LHCN-M2 (cell line): ENCODE measurements at places on chromosomes 6 and 20. TPM values are rescaled to one million over a fixed set of nuclear protein-coding genes. Genes with fewer than 3 reads are reported as not detected.

GRCh38 chr6:161493576-161494118, 219.8 kb upstream of the AGPAT4 start:
- DNase-seq, result no peak

- DNase-seq, result no peak
Observed at GRCh38 chr20:62548471-62548870, 72.7 kb upstream of the GATA5 start.

DNA sequence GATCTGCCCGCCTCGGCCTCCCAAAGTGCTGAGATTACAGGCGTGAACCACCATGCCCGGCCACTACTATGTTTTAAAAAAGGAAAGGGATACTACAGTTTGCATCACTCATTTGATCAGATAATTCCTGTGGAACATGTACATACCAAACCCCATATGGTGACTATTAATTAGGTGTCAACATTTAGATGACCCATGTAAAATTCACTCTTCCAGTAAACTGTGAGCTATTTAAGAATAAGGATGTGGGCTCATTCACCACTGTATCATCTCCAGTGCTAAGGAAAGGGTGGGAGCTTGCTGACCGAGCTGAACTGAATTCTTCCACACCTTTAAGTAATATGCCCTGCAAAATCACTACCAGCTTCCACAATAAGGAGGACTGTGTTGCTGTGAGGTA, 127.5 kb downstream of the BTBD9 start:
- DNase-seq, result no peak

DNA sequence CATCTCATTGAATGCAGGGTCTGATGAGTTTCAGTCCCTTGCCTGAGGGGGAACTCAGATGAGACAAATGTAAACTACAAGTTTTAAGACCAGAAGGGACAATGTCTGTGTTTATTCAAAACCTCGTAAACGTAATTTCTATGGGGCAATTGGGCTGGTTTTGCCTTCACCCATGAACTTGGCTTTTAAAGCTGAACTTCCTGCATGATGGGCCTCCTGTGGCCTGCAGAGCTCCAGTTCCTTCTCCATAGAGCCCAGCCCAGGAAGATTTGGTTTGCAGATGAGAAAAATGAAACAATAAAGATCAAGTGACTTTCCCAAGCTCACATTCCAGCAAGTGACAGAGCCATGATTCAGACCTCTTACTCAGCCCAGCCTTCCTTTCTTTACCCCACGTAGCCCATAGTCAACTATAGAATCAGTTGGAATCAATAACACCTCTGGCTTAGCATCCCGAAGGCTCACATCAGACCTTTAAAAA, 612.3 kb downstream of the UTRN start:
- DNase-seq, result peak; percentile 96

GRCh38 chr20:35539756-35540212, 2.1 kb upstream of the ERGIC3 start:
- DNase-seq, result no peak

- peak; percentile 38 for DNase-seq
Observed at GRCh38 chr6:111828809-111829208, 44.4 kb downstream of the FYN start.

Gene POLR3F
- total RNA-seq, result 14.8 and 15.4 TPM in 2 replicates

Gene DST
- 210 and 230 TPM in 2 replicates for total RNA-seq

Gene RPS6KA2
- total RNA-seq, result 32.4 and 43.7 TPM in 2 replicates

Gene GHRH
- not detected in 2 replicates for total RNA-seq

DNA sequence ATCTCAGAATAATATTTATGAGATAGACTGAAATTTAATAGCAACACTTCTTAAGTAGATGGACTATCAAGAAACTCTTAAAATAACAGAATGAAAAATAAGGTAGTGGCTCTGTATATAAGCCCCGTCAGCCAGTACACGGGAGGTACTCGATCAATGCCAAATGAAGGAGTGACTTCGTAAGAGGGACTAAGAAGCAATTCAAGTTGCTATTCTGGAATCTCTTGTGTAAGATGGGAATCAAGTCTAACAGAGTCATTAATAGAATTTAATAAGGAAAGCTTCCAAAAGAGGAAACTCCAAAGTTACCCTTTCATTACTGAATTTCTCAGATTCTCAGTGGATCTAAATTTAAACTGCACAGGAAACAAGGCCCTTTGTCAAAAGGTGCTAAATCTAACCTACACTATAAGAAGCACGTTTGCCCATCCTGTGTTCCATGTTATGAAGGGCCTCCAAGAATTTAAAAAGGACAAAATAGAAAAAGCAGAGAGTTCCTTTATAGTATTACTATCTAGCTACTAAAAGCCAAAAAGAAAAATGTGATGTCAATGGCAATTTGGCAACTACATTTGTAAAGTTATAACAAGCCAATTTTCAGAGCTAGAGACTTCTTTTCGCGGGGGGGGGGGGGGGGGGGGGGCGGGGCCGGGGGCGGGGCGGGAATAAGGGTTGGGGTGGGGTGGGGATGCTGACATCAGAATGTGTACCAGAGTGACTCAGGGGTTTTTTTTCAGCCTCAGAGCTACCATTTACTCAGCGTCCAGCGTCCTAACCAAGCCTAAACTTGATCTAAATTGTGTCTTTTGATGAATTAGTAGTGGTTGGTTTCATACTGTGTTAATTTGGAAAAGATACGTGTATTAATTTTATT, 200.6 kb downstream of the GMPR start:
- peak; percentile 58 for DNase-seq

DNA sequence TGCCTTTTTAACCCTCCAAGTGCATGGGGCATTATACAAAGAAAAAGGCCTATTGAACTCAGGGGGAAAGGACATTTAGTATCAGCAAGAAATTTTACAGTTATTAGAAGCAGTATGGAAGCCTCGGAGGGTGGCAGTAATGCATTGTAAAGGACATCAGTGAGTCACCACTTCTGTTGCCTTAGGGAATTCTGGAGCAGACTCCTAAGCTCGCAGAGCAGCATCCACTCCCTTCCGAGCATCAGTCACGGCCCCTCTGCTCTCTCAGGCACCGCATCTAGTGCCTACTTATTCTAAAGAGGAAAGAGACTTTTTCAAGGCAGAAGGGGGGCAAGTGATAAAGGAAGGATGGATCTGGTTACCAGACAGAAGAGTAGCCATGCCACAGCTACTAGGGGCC, 296.5 kb downstream of the RNGTT start:
- DNase-seq, result no peak

Gene SPATA25
- 0.69 and 4.1 TPM in 2 replicates for total RNA-seq

- DNase-seq, result no peak
Observed at GRCh38 chr6:89669002-89669401, 30.5 kb upstream of the LYRM2 start.

GRCh38 chr6:40720375-40720748, 133.2 kb upstream of the LRFN2 start:
- DNase-seq, result no peak

DNA sequence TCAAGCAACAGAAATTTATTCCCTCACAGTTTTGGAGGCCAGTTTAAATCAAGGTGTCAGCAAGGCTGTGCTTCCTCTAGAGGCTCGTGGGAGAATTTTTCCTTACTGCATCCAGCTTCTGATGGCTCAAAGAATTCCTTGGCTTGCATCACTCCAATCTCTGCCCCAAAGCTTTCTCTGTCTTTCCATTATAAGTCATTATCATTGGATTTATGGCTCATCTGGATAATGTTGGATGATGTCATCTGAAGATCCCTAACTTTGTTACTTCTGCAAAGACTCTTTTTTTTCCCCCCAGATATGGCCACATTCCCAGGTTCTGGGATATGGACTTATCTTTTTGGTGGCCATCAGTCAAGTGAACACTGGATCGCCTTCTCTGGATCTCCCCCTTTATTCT, 146.3 kb upstream of the B3GAT2 start:
- no peak for DNase-seq
